NCI-H1105 (cell line): ENCODE measurements at places on chromosomes 3 and 15.

GRCh38 chr3:42683875-42684598 is 1.3 kb upstream of the KLHL40 start:
- no peak for DNase-seq

DNA sequence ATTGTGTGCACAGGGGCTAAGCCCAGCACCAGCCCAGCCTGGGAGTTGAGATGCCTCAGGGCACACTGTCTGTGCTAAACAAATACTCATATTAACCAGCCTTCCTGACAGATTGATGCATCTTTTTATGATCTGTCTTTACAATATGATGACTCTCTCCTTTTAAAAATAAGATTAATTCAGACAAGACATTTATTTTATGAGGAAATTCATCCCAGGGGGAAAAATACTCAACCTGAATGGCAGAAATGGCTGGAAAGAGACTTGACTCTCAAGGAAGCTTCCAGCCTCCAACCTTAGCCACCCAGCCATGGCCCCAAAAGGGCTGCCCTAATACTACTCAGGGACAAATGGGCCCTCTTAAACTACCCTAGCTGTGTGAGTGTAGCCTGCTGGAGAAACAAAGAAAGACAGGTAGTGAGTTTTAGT is 46.9 kb downstream of the NOX5 start:
- DNase-seq, result no peak

- DNase-seq, result no peak
Observed at GRCh38 chr3:183156266-183156665, 6.3 kb downstream of the LAMP3 start.

GRCh38 chr3:172707030-172707429 is 3.8 kb downstream of the NCEH1 start:
- no peak for DNase-seq

GRCh38 chr3:27160146-27160545 is 209.0 kb downstream of the NEK10 start:
- no peak for DNase-seq

- DNase-seq, result no peak
Observed at GRCh38 chr15:71708051-71708429, 102.3 kb upstream of the NR2E3 start.

DNA sequence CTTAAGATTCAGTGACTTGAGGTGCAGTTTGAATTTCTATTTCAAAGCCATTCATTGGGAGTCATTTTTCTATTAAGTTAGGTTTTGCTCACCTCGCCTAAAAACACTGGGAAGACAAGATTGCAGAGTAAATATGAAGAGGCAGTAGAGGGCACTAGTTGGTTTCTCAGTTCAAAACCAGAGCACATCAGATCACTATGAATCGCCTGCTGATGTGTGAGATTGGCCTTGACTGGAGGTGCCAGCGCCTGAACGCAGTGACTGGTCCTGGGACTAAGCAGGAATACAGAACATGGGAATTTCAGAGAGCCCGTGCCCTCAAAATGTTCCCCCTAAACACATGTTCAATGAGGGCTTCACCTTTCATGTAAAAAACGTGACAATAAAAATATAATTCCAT is 229.0 kb downstream of the ITPR1 start:
- DNase-seq, result no peak

- DNase-seq, result no peak
Observed at GRCh38 chr3:19213603-19214220, 65.4 kb downstream of the KCNH8 start.

DNA sequence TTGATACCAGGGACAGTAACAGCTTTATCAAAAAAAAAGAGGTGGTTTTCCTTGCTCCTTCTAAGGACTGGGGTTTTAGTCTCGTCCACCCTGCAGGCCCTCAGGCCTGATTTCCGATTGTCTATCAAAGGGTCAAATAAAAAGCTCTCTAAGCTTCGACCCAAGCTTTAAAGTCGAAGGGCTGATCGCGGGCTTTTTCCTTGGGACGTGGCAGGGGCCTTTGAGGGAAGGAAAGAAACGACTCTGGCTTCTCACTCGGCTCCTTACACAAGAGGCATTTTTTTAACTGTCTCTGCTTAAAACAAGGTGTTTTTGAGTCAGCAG is 354 bp upstream of the KLHL24 start:
- DNase-seq, result no peak

DNA sequence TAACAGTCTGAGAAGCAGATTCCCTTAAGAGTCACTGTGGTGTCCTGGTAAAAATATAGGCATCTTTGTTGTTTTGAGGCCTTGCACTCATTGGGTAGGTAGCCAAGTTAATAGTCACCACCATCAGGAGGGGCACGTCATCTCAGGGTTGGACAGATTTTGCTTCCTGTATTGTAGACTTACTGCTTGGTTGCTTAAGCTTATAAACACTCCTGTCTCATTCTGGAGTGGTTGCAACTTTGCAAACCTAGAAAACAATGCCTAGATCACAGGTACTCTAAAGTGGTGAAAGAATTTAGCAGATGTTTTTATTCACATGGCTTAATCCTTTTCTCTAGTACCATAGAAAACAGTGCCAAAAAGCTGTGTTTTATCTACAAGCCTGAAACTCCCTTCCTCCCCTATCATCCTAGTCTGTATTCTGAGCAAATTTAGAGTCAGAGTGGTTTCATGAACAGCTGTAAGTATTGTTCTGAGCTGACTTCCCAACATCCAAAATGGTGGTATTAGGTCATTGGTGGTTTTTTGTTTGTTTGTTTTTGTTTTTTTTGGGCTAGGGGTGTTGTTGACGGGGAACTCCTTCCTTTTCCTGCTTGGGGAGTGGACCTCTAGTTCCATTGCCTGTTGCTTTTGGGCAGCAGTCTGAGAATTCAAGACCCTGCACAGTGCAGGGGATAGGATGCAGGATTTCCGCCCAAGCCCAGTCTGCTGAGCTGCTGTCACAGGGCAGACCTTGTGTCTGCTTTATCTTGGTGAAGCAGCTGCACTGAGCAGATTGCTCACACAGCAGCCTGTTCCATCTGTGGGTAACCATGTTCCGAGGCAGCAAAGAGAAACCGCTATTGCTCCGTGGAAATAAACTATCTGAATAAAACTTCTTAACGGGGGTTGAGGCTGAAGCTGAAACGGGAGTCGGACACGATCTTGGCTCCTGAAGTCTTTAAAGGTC is 202.0 kb downstream of the AKAP13 start:
- no peak for DNase-seq

DNA sequence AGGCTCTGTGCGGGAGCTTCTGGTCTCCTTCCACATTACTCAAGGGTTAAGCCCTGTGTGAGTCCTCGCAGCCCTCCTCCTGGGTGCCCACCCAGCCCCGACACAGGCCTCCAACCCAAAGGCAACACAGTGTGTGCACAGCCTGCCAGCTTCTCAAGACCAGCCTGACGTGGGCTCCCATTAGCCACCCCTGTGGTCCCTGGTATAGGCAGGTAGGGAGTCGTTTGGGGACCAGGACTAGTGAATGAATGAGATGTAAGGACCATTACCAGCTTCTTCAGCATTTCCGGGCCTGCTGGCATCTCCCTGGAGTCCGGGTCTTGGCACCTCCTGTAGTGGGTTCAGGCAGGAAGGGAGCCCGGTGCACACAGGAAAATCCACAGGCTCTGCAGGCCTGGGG is 20.2 kb upstream of the PLXNA1 start:
- DNase-seq, result no peak

- DNase-seq, result no peak
Observed at GRCh38 chr3:62723166-62723913, 151.9 kb downstream of the CADPS start.

- DNase-seq, result no peak
Observed at GRCh38 chr15:60766391-60767128, 287.6 kb upstream of the ICE2 start.

DNA sequence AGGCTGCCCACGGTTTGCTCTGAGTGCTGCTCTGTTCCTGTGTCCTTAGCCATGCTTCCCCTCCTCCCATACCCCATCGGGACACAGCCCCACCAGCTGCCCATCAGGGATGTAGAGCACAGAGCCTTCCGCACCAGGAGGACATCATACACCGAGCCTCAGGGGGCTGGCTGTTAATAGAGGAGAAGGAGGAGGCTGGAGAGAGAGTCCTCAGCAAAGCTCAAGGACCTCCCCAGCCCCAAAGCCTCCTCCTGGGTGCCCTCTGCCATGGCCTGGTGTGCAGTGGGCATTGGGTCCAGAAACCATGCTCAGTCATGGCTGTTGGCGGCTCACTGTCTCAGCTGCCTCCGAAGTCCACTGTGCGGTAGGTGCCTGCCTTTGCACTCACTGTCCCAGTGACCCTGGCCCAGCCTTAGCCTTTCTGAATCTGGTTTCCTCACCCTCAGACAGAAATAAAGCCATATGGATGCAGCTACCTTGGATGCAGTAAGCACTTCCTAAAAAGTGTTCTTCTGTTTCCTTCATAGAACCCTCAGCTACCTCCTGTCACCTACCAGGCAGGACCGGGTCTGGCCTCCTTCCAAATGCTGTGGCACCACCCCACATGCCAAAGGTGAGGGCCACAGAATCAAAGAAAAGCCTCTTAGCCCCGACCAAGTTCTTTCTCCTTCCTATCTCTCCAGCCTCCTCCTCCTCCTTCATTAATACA is 53.9 kb downstream of the ACAD9 start:
- no peak for DNase-seq

- DNase-seq, result no peak
Observed at GRCh38 chr15:91912336-91912735, 58.8 kb downstream of the SLCO3A1 start.

DNA sequence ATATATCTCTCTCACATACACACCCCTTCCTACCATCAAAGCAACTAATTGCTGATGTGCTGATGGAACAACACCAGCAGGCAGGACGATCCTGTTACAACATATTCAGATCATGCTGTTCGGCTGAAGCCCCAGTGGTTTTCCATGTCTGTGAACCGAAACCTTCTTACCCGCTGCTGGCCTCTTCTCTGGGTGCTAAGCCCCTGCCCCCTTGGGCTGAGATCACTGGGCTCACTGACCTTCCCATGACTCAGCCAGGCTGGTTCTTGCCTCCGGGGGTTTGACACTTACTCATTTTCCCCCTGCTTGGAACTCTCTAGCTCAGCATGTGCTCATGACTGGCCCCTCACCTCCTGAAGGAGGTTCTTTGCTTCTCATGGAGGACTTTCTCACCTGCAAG is 122.0 kb upstream of the RGMA start:
- no peak for DNase-seq

GRCh38 chr3:188278717-188279324 is 124.9 kb downstream of the LPP start:
- DNase-seq, result no peak

- DNase-seq, result no peak
Observed at GRCh38 chr15:86829245-86829644, 749.6 kb downstream of the AGBL1 start.

- no peak for DNase-seq
Observed at GRCh38 chr15:41530363-41530956, 13.6 kb downstream of the RPAP1 start.

GRCh38 chr15:98067339-98067738 is 106.8 kb downstream of the ARRDC4 start:
- DNase-seq, result no peak

GRCh38 chr3:187212705-187213104 is 15.4 kb downstream of the RTP1 start:
- no peak for DNase-seq

GRCh38 chr3:173762501-173762900 is 365.0 kb downstream of the NLGN1 start:
- DNase-seq, result no peak

DNA sequence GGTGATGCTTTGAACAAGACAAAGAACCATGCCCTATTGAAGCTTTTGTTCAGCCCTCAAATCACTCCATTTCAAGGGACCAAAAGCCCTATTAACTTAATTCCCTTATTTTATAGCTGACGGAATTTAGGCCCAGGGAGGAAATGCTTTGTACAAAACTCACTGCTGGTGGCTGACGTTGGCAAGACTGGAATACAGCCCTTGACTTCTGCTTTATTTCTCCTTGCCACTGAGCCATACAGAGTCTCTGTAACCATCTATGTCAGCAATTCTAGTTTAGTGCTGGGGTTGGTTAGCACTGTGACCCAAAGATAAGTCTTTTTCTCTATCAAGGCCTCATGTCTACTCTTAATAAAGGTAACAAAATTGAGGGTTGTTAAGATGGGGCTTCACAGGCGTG is 316.1 kb upstream of the TPRG1 start:
- DNase-seq, result no peak

DNA sequence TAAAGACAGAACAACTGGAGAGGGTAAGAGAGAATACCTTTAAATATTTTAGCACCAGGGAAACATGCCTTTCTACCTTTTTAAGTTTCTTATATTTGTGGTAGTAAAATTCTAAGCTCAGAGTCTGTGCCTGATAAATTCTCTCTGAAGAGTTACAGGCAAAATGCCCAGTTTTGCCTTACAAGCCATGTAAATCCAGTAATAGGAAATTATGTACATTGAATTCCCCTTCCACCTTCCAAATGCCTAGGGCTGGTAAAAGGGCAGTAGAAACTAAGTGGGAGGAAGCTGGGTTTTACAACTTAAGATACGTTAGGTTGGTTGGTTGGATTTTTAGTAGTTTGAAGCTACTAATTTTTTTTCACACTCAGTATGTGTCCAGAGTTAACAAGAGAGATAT is 43.1 kb upstream of the TP63 start:
- no peak for DNase-seq

DNA sequence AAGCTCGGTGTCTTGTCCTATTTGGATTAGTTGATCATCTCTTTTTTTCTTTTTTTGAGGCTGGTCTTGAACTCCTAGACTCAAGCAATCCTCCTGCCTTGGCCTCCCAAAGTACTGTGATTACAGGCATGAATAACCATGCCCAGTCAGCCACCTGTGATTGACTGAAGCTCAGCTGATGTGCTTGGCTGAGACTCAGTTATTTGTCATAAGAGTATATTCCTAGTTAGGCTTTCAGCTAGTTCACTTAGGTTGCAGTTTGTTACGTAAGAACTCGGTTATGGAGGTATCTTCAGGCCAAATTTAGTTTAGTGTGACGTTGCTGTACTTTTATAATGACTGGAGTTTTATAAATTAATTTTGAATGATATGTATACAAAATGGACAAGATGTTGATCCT is 365.0 kb downstream of the SV2B start:
- DNase-seq, result no peak

DNA sequence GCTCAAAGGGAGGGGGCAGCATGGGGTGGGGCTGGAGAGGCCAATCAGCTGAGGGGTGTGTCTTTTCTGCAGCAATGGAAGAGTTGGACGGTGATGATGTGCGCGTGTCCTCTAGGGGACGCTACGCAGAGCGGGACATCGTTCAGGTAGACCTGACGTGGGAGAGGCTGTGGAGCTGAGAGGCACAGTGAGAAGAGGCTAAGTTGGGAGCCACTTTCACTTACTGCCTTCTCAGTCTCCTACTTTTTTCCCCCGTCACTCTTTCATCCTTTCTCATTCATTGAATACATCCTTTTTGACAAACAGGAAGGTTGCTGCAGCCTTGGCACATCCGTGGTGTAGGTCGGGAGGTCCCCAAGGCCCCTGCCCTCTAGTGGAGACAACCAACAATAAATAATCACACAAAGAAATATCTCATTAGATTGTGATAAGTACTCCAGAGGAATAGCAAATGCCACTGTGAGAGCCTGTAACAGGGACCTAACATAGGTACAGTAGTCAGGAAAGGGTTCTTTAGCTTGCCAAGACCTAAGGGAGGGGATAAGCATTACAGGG is 4.4 kb upstream of the BRPF1 start:
- no peak for DNase-seq

- DNase-seq, result peak; percentile 24
Observed at GRCh38 chr15:82952158-82953081, at the start of gene HOMER2. TSS of gene HOMER2 (minus strand) at chr15:82952720. CDS start at chr15:82952535, 185 bp downstream.

GRCh38 chr3:165196577-165197480 is 645 bp upstream of the SLITRK3 start:
- peak; percentile 55 for DNase-seq

GRCh38 chr3:122989856-122990575 is 37.5 kb downstream of the SEMA5B start:
- peak; percentile 81 for DNase-seq
